ENCODE measurements at places on chromosomes 2 and 18.

- no peak for DNase-seq
Observed at GRCh38 chr2:218964041-218964771, 4.7 kb downstream of the CDK5R2 start.

GRCh38 chr2:43531251-43531650 lies 64.6 kb downstream of the THADA start:
- no peak for DNase-seq

DNA sequence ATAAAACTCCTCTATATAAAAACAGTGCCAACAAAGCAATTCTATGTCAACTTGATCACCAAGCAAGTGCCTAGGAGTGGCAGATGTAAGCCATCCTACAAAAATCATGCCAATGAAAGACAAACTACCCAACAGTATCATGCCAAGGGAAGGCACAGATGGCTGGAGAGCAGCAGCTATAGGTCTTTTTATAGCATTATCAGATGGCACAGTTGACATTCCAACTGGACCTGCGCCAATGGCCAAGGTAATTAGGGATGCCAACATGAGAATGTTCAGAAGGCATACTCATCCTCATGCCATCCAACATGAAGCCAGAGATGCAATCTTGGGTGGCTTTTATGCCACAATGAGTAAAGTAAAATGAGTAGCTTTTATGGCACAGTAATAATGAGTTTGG lies 237.3 kb downstream of the OTX1 start:
- no peak for DNase-seq

DNA sequence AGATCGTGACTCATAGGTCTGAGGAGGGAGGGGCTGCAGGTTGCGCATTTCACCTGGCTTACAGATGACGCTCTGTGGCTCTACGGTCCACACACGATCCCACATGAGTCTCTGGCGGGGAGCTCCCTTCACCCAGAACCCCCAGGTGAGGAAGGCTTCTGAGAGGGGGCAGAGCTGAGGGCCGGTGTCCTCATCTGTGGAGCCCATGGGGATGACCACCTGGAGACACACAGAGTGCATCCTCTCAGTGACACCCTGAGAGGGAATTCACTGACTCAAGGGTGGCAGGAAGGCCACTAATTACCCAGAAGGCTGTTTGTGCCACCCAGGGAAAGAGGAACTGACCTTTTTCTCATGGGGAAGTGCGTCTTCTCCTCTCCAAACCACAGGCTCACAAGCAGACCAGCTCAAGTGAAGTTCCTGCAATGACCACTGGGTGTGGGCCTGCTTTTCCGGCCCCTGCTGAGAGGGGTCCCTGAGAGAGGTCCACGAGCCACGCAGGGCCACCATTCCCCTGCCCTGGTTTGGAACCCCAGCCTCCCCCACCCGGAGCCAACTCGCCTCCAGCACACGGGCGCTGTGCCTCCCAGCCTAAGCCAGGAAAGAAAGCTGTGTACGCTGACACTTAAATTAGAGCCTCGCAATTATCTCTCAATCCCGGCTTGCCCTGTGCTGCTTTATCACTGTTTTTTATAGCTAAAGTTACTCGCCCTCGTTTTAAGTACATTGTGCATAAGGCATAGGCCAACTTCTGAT lies 114.1 kb downstream of the BCL11A start:
- no peak for DNase-seq

DNA sequence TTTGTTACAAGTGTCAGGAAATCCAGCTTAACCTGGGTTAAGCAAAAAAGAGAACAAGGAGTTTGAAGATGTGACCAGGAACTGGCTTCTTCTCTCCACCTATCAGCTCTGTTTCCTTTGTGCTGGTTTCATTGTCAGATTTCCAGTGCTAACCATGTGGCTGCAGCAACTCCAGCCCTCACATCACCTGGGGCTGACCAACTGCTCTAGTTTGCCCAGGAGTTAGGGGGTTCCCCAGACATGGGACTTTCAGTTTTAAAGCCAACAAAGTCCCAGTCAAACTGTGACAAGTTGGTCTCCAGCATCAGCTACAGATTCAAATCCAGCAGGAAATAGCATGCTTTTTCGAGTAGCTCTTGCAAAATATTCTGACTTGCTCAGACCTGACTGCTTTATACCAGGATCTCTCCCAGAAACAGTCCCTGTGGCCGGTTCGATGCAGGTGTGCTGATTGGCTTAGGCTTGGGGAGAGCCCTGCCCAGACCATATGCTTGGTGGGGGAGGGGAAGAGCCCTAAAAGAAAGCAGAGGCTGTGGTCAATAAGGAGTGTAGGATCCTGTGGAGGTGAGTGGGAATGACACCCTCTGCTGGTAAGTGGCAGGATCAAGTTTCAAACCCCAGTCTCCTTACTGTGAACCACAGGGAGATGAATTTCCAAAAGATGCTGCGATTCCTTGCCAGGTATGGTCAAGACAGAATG lies 49.5 kb downstream of the KCNE4 start:
- peak; percentile 84 for DNase-seq

- no peak for DNase-seq
Observed at GRCh38 chr2:9638532-9638931, 7.7 kb upstream of the YWHAQ start.

DNA sequence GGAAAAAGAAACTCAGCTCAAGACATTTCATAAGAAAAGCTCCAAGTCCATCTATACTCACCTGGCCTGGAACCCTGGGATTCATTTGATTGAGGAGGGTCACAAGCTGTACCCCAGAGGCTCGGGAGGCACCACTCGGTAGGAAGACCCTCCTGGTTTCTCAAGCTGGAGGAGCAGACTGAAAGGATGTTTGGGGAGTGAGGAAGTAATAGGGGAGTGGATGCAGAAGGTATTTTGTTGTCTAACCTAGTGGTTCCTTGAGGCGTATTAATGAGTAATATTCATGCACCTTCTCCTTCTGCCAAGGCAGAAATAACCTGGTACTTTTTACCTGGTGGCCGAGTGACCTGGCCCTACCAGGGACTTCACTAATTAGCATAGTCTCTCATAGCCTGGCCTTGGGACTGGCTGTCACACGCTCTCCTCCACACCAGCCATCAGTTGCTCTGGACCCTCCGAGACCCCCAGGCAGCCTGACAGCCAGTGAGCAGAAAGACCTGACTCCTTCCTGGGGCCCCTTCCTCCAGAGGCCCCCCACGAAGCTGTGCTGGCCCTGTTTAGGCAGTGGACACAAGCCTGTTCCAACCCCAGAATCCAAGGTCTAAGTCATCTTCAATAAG lies 161.4 kb downstream of the BCL2 start:
- DNase-seq, result no peak

Measured in iPS DF 6.9 (cell line).